Fibroblast of skin of abdomen (primary cell): ENCODE measurements at places on chromosomes 7 and 10.

GRCh38 chr7:95684505-95684904 lies 87.8 kb upstream of the DYNC1I1 start:
- no peak for DNase-seq

DNA sequence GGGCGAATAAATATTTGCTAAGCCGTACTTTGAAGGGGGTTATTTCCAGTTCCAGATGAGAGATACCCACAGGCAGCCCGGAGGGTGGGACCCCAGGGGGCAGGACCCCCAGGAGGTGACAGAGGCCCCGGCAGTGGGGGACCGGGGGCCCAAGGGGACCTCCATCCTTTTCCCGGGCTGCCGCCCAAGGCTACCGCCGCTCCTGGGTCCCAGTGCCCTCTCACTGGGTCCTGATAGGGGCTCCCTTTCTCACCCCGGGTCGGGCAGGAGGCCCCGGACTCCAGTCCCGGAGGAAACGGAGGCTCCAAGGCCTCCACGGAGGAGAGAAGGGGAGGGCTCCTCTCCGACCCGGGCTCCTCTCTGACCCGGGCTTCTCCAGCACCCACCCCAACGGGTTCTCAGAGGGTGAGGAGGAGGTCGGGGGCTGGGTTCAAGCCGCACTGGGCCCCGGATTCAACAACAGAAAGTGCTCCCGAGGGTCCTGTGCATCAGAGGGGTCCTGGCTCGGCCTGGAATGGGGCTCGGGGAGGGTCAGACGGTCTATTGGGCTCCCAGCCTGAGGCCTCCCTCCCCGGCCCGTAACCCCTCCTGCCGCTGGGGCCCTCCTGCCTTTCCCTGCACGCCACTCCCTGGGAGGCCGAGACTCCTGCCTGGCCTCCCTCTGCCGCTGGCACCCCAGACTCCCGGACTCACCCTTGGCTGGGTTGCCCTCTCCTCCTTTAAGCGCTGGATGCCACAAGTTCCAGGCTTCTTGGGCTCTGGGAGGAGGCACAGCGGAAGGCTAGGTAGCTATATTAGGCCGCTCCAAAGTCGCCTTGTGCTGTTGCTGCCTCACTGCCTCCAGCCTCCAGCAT lies 62.5 kb downstream of the ZNF37A start:
- DNase-seq, result no peak

DNA sequence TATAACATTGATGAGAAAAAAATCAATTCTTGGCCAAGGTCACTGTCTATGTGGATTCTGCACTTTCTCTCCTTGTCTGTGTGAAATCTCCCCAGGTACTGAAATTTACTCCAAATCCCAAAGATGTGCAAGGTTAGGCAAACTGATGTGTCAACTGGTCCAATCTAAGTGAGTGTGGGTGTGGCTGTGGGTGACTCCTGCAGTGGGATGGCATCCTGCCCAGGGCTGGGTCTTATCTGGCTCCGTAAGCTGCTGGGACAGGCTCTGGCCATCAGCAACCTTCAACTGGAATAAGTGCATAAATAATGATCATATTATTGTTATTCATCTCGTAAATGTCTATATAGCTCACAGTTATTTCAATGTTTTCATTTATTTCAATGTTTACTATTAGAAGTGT lies 79.3 kb downstream of the JCAD start:
- no peak for DNase-seq

- DNase-seq, result no peak
Observed at GRCh38 chr10:21753497-21754270, 219.7 kb downstream of the MLLT10 start.

GRCh38 chr10:101236376-101237080 lies 7.3 kb upstream of the LBX1 start:
- no peak for DNase-seq

- DNase-seq, result peak; percentile 49
Observed at GRCh38 chr10:27569946-27570345, 65.8 kb downstream of the RAB18 start.

DNA sequence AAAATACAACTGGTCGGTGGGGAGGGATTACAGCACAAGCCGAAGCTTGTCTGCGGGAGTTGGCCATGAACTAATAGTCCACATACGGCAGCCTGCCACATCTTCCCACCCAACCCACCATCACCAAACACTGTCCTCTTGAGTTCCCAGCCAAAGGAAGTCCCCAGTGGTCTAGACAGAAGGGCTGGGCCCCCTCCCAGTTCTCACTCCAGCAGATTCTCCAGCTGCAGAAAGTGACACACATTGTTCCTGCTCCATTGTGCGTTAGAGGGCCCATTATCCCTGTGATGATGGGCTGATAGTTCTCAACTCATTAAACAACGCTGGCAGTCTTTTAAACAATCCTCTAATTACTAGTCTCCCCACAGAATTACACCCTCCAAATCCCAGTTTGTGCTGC lies 148.0 kb downstream of the FGFR2 start:
- no peak for DNase-seq

- DNase-seq, result no peak
Observed at GRCh38 chr7:150869467-150869866, 17.1 kb downstream of the AOC1 start.

GRCh38 chr10:108169846-108170245 lies 1005.3 kb upstream of the SORCS1 start:
- peak; percentile 47 for DNase-seq

DNA sequence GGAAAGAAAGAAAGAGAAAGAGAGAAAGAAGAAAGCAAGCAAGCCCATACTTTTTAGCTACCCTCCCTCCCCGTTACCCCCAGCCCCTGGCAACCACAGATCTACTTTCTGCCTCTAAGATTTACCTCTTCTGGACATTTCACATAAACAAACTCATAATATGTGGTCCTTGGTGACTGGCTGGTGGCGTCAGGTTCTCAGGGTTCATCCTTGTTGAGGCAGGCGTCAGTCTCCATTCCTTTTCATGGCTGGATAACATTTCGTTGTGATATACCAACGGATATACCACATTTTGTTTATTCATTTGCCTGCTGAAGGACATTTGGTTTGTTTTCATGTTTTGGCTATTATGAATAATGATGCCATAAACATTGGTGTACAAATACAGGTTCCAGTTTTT lies 30.5 kb downstream of the CDH23 start:
- no peak for DNase-seq

DNA sequence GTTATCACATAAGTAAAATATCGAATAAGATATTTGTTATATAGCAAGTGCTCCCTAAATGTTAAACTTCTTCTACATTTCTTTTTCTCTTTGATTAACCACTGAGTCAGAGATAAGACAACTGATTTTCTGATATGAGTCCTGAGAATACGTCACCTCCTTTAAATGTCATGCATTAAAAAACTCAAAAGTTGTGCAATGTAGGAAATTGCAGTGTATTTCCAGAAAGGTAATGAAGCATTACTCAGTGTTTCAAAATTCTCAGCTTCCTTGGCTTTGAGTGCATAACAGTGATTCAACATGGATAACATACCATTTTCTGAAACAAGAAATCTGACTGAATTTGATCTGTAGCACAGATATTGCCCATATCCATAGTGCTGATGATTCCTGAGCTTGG lies 155.8 kb downstream of the BMPER start:
- DNase-seq, result peak; percentile 82

DNA sequence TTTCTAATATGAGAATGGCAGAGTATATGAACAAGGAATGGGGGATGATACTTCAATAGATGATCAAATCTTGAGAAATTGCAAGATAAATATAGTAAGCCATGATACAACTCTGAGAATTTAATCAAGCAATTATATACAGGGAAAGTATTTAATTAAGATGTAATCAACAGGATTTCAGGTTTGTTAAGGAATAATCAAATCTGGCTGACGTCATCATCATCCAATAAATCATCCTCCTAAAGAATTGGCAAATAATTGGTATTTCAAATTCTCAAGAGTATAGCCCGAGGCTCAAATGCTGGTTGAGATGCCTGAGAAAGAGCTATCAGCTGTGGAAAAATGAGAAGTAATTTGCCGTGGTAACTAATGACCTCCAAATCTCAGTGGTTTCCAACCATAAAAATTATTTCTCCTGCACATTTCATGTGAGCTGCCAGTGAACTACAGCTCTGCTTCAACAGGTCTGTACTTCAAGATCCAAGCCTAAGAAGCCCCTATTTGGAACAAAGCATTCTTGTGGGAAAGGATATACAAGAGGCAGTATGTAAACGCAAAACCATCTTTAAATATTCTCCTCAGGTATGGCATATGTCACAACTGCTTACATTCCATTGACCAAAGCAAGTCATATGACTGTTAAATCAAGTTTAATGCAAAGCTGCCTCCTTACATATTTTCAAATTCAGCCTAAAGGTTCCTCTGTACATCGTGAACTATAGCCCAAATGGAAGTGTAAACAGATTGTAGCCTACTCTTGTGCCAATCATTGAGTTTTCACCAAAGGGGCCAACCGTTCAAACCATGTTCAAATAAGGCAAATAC lies 503.0 kb downstream of the KIF20B start:
- peak; percentile 59 for DNase-seq

DNA sequence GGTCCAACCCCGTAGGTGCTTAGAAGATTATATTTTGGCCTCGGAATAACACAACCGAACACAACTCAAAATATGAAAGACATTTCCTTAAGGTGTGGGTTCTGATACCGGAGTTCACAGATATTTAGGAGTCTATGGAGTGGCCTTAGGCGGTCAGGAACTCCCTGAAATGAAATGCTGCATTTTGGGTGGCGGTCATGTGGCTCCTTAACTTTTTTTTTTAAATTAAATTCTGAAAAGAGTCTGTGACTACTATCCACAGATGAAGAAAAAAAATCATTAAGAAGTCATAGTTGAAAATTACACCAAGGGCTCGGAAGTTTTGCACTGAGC lies 290.9 kb upstream of the NFE2L3 start:
- no peak for DNase-seq

DNA sequence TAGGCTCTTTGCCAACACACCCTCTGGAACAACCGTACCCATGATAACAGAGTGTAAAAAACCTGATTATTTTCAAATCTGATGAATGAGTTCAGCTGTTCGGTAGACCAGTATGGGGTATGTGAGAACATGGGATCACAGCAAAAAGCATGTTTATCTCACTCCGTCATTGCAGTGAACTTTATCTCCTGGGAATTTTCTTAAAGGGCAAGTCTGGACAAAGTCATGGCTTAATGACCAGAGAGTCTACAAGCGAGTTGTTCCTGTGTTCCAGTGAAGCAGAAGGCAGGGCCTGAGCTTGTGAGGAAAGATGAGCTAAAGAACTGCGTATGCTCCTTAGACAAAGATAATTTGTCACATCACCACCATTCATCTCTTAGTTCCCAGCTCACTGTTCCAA lies 219.7 kb downstream of the TRIL start:
- no peak for DNase-seq

- DNase-seq, result no peak
Observed at GRCh38 chr10:46528675-46529615, 27.5 kb downstream of the GPRIN2 start.

DNA sequence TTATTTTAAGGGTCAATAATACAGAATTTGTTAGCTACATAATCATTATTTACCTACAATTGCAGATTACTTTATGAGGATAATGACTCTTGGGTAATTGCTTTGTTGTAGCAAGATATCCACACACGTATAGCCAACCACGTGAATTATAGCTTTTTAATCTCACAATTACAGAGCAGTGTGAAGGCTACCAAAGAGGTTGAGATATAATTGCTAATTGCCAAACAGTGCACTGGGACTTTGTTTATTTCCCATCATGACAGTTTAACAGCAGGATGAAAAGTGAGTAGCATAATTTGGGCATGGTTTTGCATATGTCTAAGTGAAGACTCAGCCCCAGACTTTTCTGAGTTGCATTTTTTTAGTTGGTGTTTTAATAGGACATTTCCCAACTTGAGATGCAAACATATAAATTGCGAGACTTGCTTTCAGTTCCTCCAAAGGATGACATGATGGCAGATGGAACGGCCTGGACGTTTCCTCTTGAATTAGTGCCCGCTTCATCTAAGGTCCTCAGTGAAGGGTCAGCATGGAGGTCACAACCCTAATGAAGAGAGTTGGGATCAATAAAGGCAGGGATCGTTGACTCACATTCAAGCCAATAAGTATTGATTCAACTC lies 180.7 kb upstream of the GPR26 start:
- DNase-seq, result no peak

DNA sequence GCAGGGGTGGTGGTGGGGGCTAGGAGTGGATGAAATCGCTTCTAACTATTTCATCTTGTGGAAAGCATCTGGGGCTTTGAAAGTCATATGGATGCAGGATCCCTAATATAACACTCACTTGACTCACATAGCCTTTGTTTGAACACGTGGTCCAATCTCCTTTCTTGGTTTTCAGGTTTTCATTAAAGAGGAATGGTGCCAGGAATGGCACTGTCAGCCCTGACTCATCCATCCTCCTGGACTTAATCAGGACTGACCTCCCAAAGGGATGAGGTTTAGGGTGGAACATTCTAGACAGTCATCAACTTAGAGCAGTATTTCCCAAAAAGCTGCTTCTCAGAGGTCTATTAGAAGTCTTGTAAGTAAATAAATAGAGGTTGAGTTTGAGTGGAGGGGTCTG lies 162.0 kb upstream of the PLXNA4 start:
- peak; percentile 98 for DNase-seq

DNA sequence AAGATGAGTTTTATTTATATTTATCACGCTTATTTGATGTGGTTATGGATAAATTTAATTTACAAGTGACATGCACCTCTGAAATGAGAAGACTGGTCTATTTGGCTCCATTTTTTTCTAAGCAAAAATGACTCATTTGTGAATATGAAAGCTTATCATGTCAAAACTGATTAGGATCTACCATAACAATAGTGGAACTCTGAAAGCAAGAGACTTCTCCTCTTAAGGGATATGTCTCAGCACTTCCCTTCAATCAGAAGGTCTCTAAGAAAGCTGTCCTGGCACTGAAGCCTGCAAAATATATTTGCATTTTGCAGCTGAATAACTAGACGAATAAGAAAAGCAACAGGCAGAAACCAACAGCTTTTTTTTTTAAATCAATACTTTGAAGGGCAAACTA lies 12.7 kb downstream of the FAS start:
- no peak for DNase-seq

DNA sequence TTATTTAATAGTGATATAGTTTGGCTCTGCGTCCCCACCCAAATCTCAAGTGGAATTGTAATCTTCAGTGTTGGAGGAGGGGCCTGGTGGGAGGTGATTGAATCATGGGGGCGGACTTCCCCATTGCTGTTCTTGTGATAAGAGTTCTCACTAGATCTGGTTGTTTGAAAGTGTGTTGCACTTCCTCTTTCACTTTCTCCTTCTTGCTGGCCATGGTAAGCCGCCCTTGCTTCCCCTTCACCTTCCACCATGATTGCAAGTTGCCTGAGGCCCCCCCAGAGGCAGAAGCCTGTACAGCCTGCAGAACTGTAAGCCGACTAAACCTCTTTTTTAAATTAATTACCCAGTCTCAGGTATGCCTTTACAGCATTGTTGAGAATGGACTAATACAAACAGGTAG lies 101.4 kb downstream of the MTPAP start:
- no peak for DNase-seq

DNA sequence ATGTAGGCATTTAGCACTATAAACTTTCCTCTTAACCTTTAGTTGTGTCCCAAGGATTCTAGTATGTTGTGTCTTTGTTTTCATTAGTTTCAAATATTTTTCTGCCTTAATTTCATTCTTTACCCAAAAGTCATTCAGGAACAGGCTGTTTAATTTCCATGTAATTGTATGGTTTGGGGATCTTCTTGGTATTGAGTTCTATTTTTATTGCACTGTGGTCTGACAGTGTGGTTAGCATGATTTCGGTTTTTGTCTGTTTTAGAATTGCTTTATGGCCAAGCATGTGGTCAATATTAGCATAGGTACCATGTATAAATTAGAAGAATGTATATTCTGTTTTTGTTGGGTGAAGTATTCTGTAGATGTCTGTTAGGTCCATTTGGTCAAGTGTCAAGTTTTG lies 26.3 kb downstream of the COA1 start:
- no peak for DNase-seq

GRCh38 chr7:70434376-70434775 lies 697.6 kb upstream of the GALNT17 start:
- no peak for DNase-seq

- no peak for DNase-seq
Observed at GRCh38 chr7:152956006-152956405, 196.5 kb downstream of the ACTR3B start.
